NCI-H1105 treated with DMSO at 0.1 percent for 48 hours (cell line): ENCODE measurements at places on chromosomes 5 and 9.

GRCh38 chr9:134350416-134350994 lies 24.2 kb downstream of the RXRA start:
- no peak for DNase-seq

- DNase-seq, result no peak
Measured at GRCh38 chr9:92527832-92528521, 7.8 kb downstream of the ECM2 start.

DNA sequence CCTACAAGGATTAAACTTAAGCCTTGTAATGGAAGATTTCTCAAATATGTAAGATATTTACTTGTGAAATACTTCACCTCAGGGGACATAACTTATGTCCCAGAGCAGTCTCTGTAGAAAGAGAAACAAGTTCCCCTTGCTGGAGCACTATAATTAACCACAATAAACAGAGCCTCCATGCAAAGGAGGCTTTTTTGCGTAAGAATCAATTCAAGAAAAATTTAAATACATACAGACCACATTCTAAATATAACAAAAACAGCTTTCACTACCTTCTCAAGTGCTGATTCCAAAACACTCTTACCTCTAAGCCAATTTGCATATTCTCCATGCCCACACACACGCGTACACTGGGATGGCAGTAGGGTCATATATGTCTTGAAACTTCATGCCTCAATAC lies 30.7 kb upstream of the CCNB1 start:
- DNase-seq, result no peak

DNA sequence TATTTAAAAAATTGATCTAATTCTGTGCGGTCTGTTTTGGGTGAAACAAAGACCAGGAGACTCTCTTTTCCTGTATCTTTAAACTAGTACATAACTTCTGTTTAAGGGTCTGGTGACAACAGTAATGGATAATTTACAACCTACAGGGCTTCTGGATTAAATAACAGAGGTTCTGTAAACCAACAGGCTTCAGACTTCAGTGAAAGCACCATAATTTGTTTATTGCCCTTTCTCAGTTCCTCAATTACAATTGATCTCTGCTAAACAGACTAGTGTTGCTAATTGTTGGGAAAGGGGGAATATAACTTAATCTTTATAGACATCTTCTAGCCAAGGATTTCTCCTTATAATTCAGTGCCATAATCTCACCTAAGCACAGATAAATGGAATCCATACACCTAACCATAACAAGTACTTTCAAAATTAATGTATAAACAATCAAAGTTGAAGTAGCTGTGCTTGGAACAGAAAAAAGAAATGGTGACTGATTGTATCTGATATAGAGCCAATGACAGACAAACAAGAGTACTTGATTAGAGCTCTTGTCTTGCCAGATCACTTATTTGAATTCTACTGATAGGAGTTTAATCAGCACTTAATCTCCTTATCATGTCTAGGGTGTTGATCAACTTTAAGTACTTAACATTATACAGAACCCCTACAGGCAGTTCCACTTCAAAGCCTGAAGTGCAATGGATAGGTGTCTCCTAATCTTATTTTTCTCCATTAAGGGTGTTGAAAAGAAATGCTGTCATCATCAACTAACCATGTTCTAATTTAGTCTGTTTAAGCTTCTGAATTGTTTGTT lies 536.0 kb downstream of the NR2F1-AS1 start:
- peak; percentile 2 for DNase-seq

GRCh38 chr5:181189962-181190710 lies 14.9 kb downstream of the TRIM7 start:
- DNase-seq, result no peak

DNA sequence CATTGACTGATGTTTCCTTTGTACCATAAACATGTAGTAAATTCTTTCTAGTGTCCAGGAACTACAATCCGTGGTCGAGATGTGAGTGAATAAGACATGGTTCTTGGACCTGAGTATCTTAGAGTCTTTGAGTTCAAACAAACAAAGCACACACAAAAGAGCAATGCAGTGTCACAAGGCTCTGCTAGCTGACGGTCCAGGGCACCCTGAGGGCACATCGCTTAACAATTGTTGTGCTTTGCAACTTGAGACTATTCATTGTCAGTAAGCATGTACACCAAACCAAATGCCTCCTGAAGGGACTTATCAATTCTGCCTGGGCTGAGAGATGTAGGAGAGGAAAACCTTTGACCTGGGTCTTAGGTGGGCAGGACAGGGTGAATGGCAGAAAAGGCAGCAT lies 84.8 kb downstream of the CAMK4 start:
- no peak for DNase-seq

DNA sequence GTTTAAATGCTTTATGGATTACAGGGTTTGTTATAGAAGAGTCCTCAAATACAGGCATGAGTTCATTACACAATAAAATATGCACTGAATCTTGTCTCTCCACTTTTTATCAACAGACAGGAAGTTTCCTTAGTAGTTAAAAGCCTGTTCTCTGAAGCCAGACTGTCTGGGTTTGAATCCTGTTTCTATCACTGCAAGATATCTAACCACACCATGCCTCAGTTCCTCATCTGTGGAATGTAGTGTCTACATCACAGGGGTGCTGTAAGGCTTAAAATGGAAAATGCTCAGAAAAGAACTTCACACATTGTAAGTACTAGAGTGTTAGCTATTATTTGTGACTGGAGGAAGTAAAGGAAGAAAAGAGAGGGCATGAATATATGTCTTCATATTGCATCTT lies 9.3 kb downstream of the LIX1 start:
- no peak for DNase-seq

- no peak for DNase-seq
Measured at GRCh38 chr9:95574176-95574575, 57.4 kb upstream of the PTCH1 start.

DNA sequence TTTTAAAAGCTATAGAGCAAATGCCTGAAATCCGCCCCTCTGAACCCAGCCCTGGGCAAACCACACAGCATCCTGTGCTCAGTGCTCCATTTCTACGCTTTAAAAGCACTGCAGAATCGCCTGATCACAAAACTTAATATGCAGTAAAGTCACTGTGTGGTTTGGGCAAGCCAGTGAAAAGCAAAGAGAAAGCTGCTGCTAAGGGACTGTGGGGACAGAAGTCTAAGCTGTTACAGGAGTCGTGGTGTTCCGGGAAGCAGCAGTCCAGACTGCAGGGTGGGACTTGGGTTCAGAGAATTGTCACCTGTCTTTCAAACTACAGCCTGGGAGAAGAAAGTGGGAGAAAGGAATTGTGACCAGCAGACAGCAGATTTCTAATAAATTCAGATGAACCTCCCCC lies 8.2 kb downstream of the RAPGEF1 start:
- no peak for DNase-seq

DNA sequence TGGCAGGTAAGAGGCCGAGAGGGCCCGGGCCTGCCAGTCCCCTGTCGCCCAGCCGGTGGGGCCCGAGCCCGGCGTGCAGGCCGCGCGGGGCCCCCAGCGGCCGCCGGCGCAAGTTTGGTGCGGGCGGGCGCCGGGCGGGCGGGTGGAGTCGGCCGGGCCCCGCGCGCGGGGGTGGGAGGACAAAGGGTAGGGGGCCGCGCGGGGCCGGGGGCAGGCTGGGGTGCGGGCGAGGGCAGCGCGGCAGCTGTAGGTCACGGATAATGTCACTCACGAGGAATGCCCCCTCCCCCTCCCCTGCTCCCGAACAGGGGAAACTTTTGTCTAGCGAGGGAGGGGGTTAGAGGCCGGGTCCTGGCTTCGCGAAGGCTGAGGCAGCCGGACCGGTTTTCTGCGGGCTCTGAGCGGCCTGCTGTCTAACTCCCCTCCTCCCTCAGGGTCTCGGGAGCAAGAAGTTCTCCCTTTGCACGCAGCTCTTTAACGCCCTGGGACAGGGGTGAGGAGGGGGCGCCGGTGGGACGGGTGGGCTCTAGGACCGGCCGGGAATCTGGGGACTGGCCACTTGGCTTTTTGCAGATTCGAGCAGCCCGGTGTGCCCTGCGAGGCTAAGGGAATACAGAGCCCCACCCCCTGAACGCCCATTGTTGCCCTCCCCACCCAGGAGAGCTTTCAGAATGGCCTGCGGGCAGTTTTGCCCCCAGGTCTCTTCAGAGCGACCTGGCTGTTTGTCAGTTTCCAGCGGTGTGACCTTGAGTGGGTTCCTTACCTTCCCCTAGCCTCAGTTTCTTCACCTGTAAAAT lies 21.3 kb upstream of the NDST1 start:
- DNase-seq, result peak; percentile 23

DNA sequence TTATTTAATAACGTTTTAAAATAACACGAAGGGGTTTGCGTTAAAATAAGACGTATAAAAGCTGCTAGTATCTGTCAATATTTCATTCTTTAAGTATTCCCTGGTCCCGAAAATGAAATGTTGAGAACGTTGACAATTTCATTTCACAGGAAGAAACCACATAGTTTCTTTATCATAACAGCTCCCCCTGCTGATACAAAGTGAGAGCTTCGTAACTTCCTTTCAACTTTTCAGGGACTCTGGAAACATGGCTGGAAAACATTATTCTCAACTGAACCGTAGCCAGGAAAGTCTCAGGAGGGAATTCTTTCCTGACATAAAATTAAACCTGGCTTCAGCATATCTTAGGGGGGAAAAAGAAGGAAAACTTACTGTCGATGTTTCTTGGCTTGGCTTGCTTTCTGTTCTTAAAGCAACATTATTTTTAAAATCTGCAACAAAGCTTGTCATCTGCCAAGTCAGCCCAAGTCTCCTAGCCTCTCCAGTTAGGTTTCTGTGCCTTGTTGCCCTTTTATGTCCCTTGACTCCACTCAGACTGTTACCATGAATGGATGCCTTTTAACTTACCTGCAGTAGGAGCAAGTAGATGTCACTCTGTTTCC lies 122.9 kb upstream of the DAB2 start:
- DNase-seq, result peak; percentile 26
